ENCODE measurements at places on chromosomes 16 and 17.
A peak's percentile ranks its signal among the peaks of the same experiment; 100 is the strongest.

DNA sequence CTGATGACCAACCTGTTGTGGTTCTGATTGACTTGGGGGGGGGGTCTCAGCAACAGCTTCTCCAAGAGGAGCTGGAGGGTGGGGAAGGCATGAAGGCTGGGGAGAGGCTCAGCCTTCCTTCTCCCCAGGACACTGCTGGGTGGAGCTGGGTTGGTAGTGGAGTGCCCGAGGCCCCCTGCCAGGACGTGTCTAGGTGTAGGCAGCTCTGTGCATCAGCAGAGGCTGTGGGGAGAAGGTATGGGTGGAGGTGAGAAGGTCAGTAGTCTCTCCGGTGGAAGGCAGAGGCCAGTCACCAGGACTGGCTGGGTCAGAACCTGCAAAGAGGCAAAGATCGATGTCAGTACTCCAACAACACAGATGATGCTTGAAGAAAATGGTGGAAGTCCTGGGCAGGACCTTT is 3.9 kb downstream of the CHAD start:
- DNase-seq = no peak

- no peak for DNase-seq
Measured at GRCh38 chr17:28093999-28094716, 51.7 kb downstream of the NLK start.

- no peak for DNase-seq
Measured at GRCh38 chr17:64780096-64781013, 118.2 kb upstream of the SMURF2 start.

DNA sequence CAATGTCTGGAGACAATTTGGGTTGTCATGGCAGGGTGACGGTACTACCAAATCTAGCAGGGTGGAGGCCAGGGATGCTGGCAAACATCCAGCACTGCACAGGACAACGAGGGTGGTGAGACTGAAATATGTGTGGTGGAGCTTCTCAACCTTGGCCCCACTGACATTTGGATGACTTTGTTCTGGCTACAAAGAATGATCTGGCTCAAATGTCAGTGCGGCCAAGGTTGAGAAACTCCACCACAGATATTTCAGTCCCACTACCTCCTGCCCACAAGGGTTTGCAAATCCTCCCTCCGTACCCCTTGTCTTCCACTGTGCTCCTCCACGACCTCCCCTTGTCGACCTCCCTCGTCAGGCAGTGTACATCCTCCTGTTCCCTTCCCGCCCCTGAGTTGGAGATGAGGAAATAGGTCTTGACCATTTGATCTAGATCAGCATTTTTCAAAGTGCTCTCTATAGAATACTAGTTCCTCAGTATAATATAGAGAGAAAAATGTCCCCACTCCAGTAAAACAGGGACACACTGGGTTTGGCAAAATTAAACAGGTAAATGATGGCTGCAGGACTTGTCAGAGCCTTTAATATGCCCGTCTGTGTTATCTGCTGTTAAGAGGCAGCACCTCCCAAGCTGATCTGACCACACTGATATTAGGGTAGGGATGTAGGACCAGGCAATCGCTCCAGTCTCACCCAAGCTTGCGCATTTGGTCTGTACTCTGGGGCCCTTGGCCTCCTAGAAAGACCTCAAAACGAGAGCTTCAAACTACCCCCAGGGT is 6.8 kb downstream of the OSGIN1 start:
- DNase-seq = no peak

GRCh38 chr17:32006957-32007462 is at the start of gene LRRC37B:
Gene LRRC37B (plus strand): TSS chr17:32007383. CDS start chr17:32021393, 14,010 bp downstream.
- DNase-seq = peak; percentile 74

GRCh38 chr17:76500747-76501017 is 541 bp downstream of the RHBDF2 start:
- no peak for DNase-seq

- DNase-seq = peak; percentile 96
Measured at GRCh38 chr17:35804658-35805192, 4.6 kb upstream of the TAF15 start.

GRCh38 chr16:21150375-21151001 is at the start of gene DNAH3:
Gene DNAH3 (minus strand): TSS chr16:21150846. CDS start chr16:21150319, 527 bp downstream.
- no peak for DNase-seq

DNA sequence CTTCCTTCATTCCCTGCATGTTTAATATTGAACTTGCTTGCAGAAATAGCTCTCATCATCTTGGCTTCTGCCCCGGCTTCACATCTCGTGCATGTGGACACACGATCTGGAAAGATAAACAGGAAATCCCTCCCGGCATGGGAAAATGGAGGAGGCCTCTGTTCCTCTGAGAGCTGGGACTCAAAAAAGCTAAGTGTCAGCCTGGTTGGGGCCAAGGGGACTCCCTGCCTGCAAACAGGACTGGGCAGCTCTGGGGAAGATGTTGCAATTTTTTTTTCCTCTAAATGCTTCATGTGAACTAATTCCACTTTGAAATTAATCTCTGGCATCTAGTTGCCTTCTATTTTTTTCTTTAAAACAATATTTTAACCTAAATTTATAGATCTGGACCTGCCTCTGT is 24.8 kb downstream of the ITPRIPL2 start:
- peak; percentile 82 for DNase-seq

- peak; percentile 68 for DNase-seq
Measured at GRCh38 chr16:87210894-87211293, 106.3 kb downstream of the C16orf95 start.

GRCh38 chr16:13038591-13038990 is 137.2 kb downstream of the SHISA9 start:
- no peak for DNase-seq

DNA sequence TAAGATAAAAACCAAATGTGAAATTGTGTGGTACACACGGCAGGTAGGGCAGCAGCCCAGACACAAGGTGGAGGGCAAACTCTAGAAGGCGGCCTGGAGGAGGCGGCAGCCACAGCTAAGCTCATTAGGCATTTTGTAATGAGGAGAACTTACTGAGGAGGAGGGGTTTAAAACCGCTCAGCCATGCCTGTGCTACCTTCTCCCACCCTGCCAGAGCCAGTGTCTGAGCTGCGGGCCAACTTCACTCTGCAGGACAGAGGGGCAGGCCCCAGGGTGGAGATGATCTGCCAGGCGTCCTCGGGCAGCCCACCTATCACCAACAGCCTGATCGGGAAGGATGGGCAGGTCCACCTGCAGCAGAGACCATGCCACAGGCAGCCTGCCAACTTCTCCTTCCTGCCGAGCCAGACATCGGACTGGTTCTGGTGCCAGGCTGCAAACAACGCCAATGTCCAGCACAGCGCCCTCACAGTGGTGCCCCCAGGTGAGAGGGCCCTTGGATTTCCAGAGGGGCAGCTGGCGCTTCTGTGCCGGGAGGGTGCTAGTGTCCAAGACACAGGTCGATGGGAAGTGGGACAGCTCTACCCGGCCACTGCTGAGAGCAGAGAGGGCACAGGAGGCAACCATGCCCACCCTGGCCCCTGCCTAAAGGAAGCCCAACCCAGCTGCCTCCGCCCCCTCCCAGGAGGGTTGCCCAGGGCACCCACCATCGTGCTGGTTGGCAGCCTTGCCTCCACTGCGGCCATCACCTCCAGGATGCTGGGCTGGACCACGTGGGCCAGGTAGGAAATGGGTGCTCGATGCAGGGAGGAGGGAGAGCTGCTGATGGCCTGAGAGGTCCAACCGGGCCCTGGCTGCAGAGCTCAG is 4.3 kb upstream of the SYNGR2 start:
- no peak for DNase-seq

- DNase-seq = no peak
Measured at GRCh38 chr16:69859105-69859989, 91.8 kb upstream of the CLEC18A start.

DNA sequence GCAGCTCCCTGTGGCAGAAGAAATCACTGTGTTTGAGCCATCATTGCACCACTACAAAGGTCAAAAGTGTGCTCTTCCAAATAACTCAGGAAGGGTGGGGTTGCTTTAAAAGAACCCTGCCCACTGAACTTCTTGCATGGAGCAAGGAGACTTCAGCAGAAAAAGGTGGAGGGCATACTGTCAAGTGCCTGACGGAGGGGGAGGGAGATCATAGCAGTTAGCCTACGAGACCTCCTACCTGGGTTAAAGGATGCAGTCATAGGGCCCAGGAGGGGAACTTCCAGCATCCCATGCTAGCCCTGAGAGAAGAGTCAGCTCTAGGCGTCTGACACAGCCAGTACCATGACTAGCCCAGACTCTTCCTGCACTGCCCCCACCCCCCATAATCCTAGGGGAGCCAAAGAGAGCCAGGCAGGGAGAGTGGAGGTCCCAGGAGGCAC is 45.3 kb upstream of the MSI2 start:
- DNase-seq = no peak

DNA sequence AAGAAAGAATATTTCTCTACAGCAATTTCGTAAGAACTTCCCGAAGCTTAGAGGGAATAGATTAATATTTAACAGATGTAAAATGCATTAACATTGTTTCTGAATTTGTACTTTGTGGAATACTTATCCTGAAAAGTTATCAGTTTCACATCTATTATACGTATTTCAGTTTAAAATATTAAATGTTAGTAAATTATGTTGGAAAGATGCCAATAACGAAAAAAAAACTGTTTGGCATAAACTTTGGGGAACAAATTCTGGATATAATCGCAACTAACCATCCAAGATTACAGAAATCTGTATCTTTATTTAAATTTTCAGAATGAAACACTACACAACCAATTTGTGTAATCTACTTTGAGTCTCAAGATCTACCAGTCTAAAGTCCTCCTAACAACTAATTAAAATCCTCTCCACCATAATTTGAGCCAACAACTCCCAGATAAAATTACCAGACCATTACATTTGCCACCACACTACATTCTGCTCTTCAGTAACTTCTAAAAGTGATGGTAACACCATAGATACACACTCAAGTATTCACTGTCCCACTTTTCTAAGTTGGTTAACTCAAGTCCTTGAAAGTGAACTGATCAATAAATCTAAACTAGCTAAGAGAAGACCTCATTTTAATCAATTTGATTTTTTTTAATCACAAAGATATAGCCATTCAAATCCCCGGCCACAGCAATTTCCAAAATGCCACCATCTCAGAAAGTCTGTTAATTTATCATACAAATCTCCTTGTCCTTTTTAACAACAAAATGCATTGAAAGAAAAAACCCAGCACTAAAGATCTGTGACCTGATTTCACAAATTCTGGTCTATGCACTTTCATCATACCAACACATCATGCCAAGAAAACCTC is 2.0 kb downstream of the SIAH1 start:
- peak; percentile 57 for DNase-seq

GRCh38 chr16:87333581-87334331 is 16.6 kb upstream of the C16orf95 start:
- no peak for DNase-seq

DNA sequence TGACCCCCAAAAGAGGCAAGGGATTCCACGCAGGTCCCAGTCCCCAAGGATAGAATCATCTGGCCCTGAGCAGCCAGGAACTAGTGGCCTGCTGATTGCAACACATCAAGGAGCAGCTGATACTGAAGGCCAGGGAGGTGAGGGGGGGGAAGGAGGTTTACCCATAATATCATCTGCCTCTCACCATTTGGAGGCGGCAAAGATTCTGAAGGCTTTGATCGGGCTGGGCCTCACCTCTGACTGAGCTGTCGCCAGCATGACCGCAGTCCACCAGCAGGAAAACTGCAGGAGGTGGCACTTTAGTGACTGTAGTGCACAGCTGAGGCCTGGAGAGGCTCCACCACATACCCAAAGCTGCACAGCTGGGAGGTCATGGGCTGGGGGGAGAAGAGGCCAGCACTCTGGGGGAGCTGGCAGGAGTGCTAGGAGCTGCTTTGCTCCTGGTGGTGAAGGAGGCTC is 20.5 kb upstream of the ITGA3 start:
- no peak for DNase-seq

- no peak for DNase-seq
Measured at GRCh38 chr17:32917081-32917480, 10.9 kb upstream of the TMEM98 start.

DNA sequence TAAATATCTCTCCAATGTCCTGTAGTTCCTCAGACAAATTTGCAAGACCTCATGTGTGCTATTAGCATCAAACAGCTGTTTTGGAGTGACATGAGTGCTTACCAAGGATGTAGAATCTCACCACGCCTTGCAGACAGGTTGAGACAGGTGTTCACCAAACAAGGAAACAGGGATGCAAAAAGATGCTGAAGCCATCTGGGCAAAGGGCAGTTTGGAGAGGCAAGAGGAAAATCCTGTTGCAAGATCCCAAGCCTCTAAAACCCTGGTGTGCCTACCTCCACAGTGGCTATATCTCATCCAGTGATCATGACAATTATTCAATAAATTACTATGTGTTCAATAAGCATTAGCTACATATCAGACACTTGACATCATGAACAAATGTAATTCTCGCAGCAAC is 373.7 kb downstream of the SOX9 start:
- DNase-seq = no peak

DNA sequence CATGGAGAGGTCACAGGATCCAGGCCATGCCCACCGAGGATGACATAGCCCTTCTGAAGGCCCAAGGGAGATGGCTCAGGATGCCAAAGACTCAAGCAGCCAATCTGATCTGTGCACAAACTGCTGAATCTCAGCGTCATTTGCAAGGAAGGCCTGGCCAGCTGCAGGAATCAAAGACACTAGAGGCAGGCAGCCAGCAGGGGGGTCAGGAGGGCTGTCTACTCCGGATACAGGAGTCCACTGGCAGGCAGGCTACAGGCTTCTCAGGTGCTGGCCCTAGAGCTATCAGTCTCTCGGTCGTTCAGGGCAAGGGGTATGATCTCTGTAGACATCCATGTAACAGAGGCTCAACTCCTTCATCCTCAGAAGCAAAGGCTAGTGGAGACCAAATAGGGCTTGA is 1735.3 kb downstream of the TP53TG3F start:
- DNase-seq = no peak

DNA sequence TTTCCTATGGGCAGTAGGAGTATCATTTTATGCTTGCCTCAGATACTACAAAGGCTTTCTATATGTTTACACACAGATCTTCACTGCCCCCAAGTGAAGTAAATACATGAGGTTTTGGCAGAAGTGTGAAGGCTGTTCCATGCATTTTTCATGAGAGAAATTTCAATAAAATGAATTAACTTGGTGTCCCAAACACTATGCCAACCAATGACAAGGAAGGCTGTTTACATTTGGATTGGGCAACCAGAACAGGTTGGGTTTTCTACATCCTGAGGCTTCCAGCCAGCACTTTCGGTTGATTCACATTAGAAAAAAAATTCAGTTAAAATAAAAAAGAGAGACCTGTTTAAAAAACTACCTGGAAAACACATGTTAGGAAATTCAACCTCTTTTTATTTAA is 625.4 kb downstream of the KCNJ2 start:
- DNase-seq = no peak

- DNase-seq = no peak
Measured at GRCh38 chr17:596287-596686, 118.4 kb downstream of the VPS53 start.

DNA sequence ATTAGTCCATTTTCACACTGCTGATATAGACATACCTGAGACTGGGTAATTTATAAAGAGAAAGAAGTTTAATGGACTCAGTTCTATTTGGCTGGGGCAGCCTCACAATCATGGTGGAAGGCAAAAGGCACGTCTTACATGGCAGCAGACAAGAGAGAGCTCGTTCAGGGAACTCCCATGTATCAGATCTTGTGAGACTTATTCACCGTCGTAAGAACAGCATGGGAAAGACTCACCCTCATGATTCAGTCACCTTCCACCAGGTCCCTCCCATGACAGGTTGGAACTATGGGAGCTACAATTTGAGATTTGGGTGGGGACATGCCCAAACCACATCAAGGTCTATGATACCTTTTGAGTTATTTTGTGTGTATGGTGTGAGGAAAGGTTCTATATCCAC is 66.9 kb downstream of the METRNL start:
- DNase-seq = no peak

- no peak for DNase-seq
Measured at GRCh38 chr17:68221786-68222185, 26.1 kb upstream of the AMZ2 start.

- DNase-seq = no peak
Measured at GRCh38 chr16:68642436-68643101, 2.5 kb upstream of the CDH3 start.
